ENCODE measurements at places on chromosomes 6 and 20. TPM values are rescaled to one million over a fixed set of nuclear protein-coding genes. Genes with fewer than 3 reads are reported as not detected.

GRCh38 chr6:79193971-79194370 is 40.5 kb downstream of the HMGN3 start:
- no peak for DNase-seq

DNA sequence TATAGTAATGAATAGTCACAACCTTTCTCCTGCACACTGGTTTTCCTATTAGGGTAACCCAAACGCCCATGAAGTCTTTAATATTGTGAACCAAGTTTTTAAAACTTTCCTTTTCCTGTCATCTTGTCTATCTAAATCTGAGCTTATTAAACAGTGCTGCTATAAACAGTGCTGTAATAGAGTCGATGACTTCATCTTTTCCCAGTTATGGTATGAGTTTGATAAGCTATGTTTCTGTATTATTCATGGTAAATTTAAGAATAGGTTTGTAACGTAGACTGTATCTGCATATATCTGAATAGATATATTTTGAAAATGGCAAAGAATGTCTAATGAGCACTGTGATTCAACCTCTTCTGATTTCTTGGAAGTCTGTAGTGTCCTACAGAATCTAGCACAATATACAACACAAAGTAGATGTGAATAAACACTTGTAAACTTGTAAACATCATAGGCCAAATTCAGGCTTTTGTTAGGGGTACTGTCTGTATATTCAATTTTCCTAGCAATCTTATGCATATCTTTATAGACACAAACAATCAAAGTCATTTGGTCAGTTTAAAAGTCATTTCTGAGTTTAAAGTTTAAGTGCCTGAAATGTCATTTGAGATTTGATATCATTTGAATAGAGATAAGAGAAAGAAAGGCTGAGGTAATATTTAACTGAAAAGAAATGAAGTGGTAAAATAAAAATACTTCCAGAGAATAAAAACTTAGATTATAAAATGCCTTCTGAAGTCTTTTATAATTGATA is 155.5 kb downstream of the PTPRK start:
- no peak for DNase-seq

GRCh38 chr6:73742433-73742832 is 46.4 kb downstream of the CD109 start:
- DNase-seq: no peak

HRH3 gene
- not detected for total RNA-seq
